ENCODE measurements at places on chromosomes 3 and 15.

DNA sequence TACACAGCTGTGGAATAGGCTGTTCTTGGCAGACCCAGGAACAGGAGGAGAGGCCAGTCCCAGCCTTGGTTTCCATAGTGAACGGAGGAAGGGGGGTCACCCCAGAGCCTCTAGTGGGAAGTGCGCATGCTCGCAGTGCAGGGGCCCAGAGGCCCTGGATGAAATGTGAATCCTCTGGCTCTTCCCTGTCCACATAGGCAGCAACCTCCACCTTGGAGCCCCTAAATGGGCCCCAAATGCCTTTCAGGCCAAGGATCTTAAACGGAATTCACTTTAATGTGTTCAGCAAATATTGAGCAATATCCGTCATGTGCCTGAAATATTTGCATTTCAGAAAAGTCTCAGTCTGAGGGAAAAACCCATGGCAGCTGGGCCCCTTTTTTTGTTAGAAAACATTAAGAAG is 3.3 kb upstream of the NDN start:
- no peak for DNase-seq

- no peak for DNase-seq
These were observed 322.7 kb downstream of the SV2B start for GRCh38 chr15:91422797-91423196.

DNA sequence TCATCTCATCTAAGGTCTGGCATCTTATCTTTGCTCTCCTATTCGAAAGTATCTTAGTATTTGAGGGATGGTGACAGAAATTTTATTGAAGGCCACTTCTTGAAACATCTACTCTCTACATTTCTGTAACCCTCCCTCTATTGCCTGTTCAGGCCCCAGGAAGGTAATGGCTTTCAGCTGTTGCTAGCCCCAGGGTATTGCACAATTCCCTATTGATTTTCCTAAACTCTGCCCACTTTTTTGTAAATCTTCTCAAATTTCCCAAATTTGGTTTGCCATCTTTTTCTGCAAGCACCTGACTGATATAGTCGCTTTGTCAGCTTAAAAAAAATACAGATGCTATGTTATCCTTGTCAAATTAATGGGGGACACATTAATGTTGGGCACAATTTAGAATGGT is 242.1 kb downstream of the RAP2B start:
- DNase-seq, result no peak

DNA sequence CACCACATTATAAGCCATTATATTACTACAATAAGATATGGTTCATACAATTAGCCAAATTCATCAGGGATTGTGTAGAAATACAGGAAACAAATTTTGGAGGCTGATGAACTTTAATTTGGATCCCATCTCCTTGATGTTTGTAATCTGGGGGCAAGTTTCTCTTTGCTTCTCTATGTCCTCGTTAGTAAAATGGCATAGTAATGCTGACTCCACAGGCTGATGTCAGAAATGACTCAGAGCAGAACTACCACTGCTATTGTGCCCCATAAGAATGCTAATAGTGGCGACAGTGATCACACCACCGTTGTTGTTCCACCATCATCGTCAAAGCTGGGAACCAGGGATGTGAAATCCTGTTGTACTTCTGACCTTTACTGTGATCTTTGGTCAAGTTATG is 722.3 kb upstream of the LMCD1 start:
- DNase-seq, result no peak

DNA sequence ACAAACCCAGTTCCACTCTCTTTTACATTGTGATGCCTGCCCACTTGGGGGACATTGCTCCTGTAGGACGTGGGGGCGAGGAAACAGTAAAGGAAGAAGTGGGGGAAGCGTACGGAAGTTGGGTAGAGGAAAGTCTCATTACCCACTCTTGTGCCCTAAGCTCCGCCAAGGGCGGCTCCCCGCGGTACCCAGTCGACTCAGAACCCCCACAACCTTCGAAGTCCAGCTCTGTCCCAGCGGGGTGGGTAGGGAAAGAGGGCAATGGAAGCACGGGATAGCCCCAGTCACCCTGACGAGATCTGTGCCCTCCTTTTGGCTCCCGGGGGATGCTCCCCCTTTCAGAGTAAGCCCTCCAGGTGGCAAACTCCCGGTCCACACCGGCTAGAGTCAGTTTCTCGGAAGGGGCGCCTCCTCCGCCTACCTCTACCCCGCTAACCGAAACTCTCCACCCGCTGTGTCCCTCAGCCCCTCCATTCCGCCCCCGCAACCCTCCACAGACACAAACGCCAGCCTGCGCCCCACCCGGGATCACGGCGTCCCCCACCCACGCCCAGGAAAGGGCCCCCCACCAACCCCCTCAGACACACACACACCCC is 527 bp downstream of the CSNK1G1 start:
- DNase-seq, result peak; percentile 11

DNA sequence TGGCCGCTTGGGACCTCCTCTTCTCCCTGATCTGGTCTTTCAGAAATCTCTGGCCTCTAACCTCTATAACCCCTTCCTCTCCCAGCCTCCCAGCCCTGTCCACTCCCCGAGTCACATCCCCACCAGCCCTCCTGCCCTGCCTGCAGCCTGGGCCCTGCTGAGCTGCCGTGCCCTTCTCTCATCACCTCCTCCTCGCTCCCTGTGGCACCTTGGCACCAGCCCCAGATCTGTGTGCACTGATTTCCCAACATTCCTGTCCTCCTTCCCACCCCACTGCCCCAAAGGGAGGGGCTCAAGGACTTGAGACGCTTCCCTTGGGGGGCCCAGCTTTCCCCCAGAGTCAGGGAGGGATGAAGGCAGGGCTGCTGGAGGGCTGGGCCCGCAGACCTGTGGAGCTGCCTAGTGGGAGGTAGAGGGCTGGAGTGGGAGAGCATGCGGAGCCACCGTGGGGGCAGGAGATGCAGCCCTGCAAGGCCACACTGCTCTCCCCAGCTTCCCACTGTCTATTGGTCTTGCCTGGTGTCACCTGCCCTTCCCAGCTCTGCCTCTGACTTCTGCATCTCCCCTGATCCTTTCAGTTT is 42.7 kb downstream of the EXOG start:
- DNase-seq, result no peak

GRCh38 chr3:8458711-8459110 is 42.9 kb upstream of the LMCD1 start:
- DNase-seq, result no peak

GRCh38 chr15:37009288-37009687 is 91.1 kb downstream of the MEIS2 start:
- peak; percentile 39 for DNase-seq

- peak; percentile 86 for DNase-seq
These were observed 98.6 kb downstream of the TPRG1 start for GRCh38 chr3:189270248-189270832.

- DNase-seq, result no peak
These were observed 251.2 kb upstream of the VEPH1 start for GRCh38 chr3:157754451-157754850.

GRCh38 chr15:57278439-57278838 is 97.9 kb upstream of the CGNL1 start:
- no peak for DNase-seq

GRCh38 chr3:61730056-61730455 is 168.7 kb downstream of the PTPRG start:
- no peak for DNase-seq
